ENCODE measurements at places on chromosomes 7 and 10. TPM values are rescaled to one million over a fixed set of nuclear protein-coding genes. Genes with fewer than 3 reads are reported as not detected.

- DNase-seq = no peak
Observed at GRCh38 chr7:157274991-157275427, 61.8 kb upstream of the DNAJB6 start.

GRCh38 chr10:72086466-72087391 is 1.6 kb downstream of the SPOCK2 start:
- no peak for DNase-seq

- no peak for DNase-seq
Observed at GRCh38 chr7:29288181-29289091, 93.9 kb downstream of the CHN2 start.

GRCh38 chr7:128890306-128891109 is 20.0 kb downstream of the KCP start:
- peak; percentile 77 for DNase-seq

DNA sequence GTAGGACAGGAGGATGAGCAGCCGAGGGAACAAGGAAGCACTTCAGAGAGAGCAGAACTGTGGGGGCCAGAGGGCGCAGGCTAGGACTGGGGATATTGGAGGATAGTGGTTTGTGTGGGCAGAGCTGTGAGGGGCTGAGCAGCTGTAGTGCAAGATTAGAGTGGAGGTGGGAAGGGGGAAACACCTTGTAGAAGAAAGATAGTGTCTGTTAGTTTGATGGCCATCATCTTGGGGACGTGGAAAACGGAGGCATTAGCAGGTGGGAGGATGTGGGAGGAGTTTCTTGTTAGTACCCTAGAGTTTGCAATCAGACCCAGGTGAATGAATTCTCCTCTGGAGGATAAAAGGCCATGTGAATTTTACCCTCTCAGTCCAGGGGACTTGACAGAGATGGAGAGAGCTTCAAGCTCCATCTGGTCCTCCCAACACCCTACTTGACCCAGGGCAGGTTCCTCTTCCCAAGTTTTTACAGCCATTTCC is 34.0 kb downstream of the PRSS2 start:
- DNase-seq = no peak

Gene BAZ1B
- total RNA-seq = 45.7 TPM

DNA sequence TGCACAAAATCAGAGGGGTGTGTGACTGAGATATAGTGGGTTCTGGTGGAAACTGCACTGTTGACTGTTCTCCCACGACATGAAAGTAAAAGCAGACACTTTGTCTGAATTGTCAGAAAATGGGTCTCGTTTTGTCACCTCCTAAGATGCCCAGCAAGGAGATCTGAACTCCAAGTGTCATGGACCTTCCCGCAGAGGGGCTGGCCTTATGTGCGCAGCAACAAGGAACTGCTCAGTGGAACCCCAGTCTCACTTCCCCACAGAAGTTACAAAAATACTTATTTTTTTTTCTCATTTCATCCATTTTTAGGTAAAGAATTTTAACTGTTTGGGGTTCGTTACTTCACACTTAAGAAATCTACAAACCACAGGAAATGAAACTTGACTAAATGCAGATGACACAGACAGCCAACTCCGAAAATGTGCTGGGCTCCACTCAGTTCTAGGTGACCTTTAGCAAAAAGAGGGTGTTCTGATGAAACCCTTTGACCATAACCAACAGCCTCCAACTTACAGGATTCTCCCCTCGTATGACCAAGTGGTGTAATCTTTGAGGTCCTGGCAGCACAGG is 115.0 kb downstream of the FAM107B start:
- no peak for DNase-seq

- no peak for DNase-seq
Observed at GRCh38 chr10:81019029-81019890, 481.6 kb downstream of the SH2D4B start.

GRCh38 chr10:98340261-98340939 is 72.4 kb upstream of the LOXL4 start:
- no peak for DNase-seq

DNA sequence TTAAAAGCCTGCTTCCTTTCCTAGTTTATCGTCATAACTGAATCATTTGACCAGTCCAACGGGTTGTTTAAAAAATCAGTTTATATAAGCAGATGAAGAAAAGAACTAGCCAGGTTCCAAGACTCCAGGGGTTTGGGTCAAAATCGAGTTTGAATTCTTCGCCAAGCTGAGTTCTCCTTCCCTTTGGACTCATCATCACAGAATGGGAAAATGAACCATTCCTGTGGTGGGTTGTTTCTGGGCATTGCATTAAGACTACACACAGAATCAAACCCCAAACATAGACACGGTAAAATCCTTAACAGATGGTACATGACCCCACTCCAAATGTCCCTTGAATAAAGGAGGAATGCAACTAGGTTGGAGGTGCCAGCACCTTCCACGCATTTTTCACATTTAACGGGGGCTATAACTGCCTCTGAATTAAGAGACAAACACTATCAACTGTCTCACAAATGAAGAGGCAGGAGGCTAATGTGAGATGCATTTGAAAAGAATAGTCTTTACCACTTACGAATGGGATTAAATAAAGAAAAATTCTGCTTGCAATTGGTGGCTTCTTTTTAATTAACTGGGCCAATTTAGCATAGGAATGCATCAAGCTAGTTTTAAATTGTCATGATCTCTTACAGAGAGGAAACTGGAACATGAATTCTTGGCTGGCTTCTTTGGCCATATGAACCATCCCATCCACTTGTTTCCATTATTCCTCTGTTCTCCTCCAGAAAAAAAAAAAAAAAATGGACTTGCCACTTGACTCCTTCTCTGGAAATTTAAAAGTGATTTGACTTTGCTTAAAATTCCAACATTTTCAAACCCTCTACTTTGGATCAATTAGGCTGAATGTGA is 61.1 kb downstream of the CHST15 start:
- DNase-seq = no peak

- no peak for DNase-seq
Observed at GRCh38 chr7:136030867-136031318, 53.7 kb upstream of the MTPN start.

DNA sequence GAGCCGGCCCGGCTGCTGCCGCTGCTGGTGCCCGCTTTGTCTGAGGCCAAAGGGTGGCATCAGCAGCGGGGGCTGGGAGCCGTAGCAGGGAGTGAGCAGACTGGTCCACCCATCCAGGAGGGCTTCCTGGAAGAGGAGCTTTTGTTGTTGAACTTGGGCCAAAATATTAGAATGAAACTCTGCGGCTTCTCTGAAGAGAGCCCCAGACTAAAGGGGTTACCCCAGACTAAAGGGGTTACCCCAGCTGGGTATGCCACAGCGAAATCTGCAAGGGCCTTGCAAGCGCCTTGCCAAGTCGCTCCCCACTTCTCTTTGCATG is 154.7 kb upstream of the ZMIZ1 start:
- no peak for DNase-seq

- no peak for DNase-seq
Observed at GRCh38 chr7:157819455-157819807, 482.6 kb downstream of the DNAJB6 start.

DNA sequence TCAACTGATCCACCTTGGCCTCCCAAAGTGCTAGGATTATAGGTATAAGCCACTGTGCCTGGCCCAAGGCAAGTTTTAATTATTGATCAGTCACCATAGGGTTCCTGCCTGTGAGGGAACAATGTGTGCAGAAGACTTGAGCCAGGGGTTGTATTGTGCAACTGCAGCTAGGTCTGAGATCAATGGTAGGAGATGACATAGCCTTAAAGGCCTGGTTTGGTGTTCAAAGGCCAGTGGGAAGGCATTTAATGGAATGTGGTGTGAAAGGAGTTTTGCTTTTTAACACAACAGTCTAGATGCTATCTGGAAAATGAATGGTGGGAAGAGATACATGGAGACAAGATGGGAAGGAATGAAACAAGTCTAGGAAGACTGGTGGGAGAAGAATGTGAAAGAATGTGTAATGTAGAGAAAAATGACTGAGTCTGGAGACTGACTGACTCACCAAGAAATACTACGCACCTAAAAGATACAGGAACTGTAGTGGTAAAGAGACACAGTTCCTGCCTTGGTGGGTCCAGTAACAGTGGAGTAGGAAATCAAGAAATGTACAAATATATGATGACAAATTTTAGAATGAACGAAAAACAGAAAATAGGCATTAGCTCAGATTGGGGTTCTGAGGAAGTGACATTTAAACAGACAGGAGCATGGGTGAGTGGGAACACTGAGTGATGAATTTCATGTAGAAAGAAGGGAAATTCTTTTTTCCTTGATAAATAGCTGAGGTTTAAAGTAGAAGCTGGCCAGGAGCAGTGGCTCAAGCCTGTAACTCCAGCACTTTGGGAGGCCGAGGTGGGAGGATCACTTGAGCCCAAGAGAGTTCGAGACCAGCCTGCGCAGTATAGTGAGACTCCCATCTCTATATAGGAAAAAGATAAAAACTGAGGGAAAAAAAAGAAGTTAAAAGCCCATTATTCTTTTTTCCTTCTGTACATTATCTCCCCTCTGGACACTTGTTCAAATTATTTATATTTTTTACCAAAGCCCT is 9.4 kb downstream of the HNRNPF start:
- no peak for DNase-seq

Measured in right cardiac atrium (tissue), 5 donors.